ENCODE measurements at places on chromosomes 3 and 15.

- peak; percentile 26 for DNase-seq
These were observed 4.3 kb downstream of the ISL2 start for GRCh38 chr15:76340803-76341365.

DNA sequence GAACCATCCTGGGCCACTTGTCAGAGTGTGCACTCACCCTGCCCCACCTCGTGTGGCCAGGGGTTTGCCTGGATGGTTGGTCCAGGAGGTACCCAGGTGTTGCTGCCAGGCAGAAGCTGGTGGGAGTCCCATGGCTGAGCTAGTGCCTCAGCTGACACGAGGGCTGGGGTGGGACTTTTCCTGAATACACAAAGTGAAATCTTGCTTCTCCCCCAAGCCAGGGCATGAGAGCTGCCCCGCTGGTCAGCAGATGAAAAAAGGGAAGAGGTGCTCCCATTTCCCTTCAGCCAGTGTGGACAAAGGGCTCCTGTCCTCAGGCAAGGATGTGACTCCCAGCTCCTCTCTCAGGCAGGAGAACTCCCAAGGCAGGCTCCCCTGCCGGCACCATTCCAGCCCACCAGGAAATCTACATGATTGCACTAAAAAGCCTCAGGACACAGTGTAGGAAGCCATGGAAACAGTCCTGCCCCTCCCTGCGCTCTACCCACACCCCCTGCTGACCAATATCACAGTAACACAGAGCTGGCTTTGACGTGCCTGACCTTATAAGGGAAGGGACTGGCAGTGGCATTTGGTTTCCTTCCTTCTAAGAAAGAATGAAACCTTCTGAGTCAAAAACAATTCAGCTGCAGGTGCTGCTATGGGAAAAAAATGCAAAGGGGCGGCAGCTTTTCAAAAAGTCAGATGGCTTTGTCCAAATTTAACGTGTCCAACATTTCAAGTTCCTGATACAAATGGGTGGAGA, 33.9 kb downstream of the MYO5C start:
- DNase-seq, result peak; percentile 83

DNA sequence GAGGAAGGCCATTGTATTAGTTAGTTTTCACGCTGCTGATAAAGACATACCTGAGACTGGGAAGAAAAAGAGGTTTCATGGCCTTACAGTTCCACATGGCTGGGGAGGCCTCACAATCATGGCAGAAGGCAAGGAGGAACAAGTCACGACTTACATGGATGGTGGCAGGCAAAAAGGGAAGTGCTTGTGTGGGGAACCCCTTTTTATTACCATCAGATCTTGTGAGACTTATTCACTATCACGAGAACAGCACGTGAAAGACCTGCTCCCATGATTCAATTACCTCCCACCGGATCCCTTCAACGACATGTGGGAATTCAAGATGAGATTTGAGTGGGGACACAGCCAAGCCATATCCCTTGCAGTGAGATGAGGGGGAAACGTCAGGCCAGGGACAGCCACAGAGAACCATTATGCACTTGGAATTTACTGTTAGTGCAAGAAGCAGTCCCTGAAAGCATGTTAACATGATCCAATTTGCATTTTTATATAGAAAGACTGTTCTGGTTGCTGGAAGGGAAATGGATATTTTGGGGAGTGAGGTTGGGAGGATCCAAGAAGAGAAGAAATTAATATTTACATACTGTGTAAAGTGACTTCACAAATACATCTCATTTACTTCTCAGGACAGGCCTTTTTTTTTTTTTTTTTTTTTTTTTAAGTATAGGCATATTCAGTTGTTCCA, 87.1 kb downstream of the ARNT2 start:
- DNase-seq, result no peak

DNA sequence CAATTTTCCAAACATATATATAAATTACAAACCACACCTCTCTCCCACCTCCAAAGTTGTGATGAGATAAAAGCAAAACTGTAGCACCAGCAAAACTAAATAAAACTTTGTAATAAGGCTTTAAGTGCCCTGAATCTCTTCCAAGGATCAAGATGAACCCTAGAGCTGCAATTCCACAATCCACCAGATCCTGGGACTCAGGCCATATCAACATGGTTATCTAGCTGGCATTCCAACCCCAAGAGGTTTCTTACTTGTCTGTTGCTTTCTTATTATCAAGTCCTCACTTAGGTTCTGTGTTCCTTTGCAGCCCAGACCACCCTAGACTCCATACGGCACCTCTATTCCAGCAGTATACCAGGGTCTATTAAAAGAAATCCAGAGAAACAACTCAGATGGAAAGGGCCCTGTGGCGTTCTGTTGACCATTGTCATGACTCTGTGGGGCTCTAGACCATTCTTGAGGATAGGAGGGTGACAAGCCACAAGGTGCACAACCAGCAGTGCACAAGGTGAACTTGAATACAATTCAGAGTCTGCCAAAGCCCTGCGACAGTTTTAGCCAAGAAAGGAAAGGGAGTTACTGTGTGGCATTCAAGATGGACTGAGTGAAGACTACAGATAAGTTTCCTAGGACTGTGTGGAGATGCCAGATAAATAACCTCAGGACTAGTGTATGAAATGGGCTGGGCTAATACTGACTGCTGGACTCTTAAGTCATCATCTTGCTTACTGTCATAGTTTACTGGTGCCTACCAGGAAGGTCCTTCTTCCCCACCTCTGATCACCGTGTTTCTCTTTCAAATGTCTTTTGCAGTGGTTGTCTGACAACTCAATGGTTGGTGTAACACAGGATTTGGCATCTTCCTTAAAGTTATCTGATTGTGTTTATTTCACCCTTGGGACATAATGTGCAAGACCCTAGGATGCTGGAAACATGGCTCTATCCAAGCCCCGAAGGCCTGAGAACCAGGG, 27.2 kb downstream of the ACKR2 start:
- DNase-seq, result no peak

Data from SK-MEL-5 (cell line).